ENCODE measurements at places on chromosomes 3 and 15.

- DNase-seq, result no peak
Measured at GRCh38 chr15:41416128-41416741, 660 bp upstream of the RTF1 start.

GRCh38 chr3:186953011-186953487 lies 22.7 kb downstream of the ST6GAL1 start:
- DNase-seq, result no peak

- DNase-seq, result no peak
Measured at GRCh38 chr15:75389791-75390382, 21.5 kb upstream of the MAN2C1 start.

DNA sequence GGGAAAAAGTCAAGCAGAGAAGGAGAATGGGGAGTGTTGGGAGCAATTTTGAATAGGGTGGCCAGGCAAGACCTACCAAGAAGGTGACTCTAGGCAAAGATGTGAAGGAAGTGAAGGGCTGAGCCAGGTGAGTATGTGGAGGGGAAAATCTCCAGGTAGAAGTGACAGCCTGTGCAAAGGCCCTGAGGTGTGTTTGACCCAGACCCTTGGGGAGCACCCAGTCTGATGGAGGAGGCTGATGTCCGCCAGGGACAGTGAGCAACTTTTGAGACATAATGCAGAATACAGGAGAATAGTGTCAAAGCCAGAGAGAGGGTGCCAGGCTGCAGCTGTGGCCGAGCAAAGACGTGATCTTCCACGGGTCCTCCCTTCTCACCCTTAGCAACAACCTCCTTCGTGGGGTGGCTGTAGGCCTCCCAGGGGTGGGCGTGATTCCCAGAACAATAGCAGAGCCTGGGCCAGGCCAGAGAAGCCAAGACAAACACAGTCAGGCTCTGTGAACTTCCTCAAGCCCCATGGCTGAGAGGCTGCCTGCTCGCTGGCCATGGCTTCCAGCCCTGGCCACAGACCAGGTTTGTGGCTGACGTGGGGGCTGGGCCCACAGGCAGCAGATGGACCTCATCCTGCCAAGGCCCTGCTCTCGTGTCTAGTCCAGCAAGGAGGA lies 58.1 kb downstream of the SLC6A6 start:
- no peak for DNase-seq

GRCh38 chr15:81955382-81956062 lies 90.3 kb downstream of the MEX3B start:
- no peak for DNase-seq
